Stimulated activated CD8-positive, alpha-beta memory T cell treated with anti-CD3 and anti-CD28 coated beads, Interleukin-2, amount 100 ng/mL, for 48 hours (primary cell): ENCODE measurements at places on chromosomes 2 and 18.

- no peak for DNase-seq
These were observed 12.2 kb downstream of the PKDCC start for GRCh38 chr2:42060028-42060427.

- DNase-seq = no peak
These were observed 228.3 kb upstream of the SIX3 start for GRCh38 chr2:44713170-44713569.

DNA sequence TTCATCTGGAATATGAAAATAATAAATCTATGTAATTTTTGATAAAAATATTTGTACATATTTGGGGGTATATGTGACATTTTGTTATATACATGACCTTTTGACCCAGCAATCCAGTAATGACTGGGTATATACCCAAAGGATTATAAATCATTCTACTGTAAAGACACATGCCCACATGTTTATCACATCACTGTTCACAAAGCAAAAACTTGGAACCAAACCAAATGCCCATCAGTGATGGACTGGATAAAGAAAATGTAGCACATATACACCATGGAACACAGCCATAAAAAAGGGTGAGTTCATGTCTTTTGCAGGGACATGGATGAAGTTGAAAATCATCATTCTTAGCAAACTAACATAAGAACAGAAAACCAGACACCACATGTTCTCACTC lies 472.1 kb upstream of the DDX18 start:
- no peak for DNase-seq

GRCh38 chr2:3146175-3146574 lies 231.4 kb downstream of the EIPR1 start:
- DNase-seq = no peak

DNA sequence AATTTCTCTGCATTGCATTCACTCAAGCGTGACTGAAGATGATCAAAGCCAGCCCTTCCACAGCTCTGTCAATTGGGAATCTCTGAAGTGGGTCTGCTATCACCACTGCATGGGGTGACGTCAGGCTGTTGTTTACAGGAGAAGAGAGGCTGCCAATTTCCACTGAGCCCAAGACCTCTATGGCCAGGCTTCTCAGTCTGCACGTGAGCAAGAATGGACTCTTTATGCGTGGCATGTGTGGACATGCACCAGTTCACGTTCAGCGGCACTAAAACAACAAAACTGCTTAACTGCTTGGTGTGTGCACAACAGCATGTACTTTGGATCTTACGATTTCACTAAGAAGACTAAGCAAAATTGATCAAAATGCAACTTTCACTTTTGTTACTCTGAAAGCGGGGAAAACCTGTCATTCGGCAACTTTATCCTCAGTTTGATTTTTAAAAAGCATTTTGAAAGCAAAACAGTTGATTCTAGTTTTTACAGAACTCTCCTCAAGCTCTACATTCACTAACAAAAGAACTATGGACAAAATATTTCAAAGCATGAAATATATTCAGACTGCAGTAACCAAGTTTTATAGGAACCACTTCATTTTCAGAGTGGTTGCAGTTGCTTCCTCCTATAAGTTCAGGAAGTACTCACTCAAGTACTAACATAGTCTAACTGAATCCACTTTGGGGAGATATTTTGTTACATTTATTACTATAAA lies 77.0 kb upstream of the SERTAD2 start:
- no peak for DNase-seq

- no peak for DNase-seq
These were observed 118.8 kb downstream of the GYPC start for GRCh38 chr2:126774761-126775160.

- no peak for DNase-seq
These were observed 38.2 kb upstream of the LYPD6B start for GRCh38 chr2:149000158-149000938.

DNA sequence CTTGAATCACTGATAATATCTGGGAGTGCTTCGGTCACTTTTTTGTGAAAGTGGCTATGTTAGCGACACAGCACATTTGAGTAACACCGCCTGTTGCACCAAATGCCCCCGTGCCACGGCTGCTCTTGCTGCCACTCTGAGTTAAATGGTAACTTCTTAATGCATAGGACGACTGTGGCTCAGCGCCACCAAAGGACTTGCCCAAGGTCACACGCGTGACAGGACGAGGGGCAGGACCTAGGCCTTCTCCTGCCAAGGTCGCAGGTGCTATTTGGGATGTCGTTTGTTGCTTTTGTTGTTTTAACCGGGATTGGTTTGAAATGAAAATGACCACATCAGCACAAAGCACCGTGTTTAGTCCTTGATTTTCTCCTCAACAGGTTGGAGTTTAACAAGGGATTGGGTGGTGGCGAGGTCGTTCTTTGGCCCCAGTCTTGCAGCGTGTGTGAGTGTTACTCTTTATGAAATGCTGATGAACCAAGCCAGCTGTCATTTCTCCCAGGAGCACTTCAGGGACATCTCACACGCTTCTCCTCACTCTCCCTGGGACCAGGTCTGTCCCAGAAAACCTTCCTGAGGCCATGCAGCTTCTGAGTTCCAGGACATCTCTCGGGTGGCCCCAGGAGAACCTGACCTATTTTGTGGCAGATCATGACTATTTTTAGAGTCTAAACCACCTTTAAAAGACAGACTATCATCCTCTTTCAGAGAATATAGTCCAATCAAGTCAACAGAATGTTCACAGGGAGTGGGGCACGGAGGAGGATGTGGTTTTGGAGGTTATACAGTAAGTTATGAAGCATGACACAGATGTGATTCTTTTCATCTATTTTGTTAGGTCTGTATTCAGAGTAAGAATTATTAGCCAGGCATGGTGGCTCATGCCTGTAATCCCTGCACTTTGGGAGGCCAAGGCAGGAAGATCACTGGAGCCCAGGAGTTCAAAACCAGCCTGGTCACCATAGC lies 49.9 kb downstream of the MTCL1 start:
- no peak for DNase-seq

- peak; percentile 8 for DNase-seq
These were observed 33.7 kb upstream of the RNF152 start for GRCh38 chr18:61926532-61926931.

DNA sequence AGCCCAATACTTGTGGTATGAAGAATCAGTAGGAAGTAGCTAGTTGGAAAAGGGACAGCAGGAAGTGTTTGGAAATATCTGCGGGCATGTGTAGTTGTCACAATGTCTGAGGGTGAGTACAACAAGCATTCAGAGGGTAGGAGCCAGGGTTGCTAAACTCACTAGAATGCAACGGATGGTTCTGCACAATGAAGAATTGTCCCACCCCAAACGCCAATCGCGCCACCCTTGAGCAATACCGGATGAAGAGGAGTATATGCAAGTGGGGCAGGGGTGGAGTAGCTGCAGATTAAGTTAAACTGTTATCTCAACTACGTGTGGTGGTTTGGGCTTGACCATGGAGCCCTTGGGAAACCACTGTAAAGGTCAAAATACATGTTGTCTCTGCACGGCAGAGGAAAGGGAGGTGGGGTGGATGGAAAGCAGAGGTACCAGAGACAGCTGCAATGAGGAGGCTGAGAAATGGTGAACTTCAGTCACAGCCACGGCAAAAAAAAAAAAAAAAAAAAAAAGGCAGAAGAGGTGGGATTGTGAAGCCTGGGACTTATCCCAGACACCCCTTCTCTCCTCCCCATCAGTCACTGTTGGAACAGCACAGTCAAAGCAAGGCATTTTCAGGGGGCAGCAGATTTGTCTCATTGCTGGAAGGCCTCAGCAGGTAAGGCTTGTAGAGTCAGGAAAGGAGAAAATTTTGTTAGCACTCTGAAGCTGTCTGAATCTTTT lies 5.2 kb downstream of the CCL20 start:
- DNase-seq = no peak

DNA sequence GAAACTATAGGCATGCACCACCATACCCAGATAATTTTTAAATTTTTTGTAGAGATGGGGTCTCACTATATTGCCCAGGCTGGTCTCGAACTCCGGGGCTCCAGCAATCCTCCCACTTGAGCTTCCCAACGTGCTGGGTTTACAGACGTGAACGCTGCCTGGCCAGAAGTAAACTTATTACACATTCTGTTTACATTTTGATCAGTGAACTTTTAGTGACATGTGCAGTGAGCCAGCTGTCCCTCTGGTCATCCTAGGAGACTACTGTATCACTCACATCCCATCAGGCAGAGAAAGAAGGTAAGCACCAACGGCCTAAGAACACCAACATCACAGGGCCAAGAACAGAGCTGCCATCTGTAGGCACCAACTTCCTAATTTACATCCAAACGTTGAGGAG lies 22.2 kb downstream of the NDUFA10 start:
- DNase-seq = no peak

- DNase-seq = no peak
These were observed 987.2 kb upstream of the CELF4 start for GRCh38 chr18:38552732-38553321.

DNA sequence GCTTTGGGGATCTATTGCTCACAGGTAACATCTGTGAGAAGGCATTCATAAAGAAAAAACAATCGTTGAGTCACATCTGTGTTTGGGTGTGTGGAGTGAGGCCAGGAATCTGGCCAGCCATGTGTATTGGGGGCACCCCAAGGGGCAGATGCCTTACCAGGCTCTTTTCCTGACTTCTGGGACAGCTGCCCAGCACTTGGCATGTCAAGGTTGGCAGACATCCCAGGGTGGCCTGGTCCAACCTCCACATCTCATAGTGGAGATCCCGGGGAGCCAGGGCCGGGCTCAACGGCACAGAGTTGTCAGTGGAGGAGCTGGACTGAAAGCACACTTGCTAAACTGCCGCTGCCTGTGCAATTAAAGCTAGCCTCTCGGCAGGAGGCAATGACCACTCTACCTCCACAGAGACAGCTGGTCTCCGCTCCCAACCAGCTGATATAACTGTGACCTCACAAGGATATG lies 75.3 kb upstream of the MGAT4A start:
- DNase-seq = no peak

- no peak for DNase-seq
These were observed 77.6 kb downstream of the AP1S3 start for GRCh38 chr2:223759569-223760430.

GRCh38 chr2:234481301-234481700 lies 15.6 kb downstream of the ARL4C start:
- no peak for DNase-seq

GRCh38 chr2:46383784-46384456 lies 86.7 kb downstream of the EPAS1 start:
- DNase-seq = no peak

- DNase-seq = no peak
These were observed 318.5 kb upstream of the TCF4 start for GRCh38 chr18:55906536-55906935.

DNA sequence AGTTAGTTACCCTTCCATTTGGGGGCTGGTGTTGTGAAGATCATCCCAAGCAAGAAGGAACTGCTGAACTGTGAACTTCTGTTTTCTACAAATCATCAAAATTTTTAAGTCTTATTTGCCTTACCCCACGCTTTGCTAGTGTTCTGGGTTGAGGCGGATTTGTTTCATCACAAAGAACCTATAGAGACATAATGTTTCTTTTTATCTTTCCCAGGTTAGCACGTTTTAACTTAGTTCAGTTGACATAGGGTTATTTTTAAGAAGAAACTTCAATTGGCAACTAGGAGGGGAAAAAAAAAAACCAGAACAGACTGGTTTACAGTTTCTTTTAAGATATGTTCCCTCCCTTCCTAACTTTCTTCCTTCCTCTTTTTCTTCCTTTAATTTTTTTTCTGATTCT lies 31.1 kb upstream of the CERS6 start:
- DNase-seq = no peak

DNA sequence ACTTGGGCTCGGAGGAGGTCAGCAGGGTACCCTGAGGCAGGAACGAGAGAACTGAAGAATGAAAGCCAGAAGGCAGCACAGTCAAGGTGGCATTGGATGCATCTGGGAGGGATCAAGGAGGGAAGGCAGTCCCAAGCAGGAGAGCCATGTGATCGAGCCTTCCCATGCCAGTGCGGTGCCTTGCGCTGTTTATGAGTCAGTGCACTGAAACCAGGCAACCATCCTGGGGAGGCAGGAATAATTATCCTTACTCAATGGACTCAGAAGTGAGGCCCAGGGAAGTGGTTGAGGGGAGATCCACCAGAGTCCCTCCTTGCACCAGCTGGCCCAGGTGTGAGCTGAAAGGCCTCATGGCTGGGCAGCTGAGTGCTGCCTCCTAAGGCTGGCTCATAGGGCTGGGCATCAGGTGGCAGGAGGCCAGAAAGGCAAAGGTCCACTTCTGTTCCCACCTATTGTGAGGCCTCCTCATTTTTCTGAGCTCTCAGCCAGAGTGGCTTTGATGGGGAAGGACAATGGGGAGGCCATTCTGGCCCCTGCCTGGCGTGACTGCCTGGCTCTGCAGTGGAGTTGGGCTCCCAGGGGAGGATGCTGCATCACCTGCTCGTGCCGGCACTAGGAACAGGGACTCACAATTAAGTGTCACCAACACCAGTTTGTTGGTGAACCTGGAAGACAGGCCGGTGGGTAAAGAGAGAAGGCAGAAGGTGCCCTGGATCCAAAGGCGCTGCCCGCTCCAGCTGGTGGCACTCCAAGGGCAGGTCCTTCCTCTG lies 82.3 kb downstream of the TFCP2L1 start:
- no peak for DNase-seq

DNA sequence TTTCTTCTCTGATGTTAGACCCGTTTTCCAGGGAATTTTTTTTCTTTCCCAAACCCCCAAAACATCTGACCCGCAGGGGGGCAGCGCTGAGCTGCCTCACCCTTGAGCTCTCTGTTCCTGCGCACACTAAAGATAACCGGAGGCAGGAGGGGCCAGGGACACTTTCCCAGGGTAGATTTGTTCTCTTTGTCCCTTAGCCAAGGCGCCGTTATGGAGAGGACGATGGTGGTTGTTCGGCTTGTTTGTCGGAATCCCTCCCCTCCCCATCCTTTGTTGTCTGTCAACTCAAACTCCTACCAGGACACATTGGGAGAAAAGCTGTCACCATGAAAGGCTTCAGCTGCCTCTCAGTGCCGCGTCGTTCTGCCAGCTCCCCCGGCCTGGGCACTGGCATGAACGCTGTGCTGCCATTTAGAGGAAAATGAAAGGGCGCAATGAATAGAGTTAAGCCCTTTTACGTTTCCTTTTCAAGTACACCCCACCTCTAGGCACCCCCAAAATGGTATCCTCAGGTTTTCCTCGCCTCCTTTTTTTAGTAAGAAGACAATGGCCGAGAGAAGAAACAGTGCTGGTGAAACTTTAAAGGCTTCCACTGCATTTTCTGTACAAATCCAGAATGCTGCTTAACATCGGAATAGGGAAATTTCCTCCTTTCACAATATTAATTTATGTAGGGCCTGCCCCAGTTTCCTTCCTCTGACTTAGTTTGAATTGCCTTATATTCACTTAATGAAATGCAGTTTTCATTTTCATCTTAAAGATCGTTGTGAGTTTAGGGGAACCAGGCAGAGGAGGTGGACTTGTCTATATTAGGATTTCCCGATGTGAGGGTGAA lies 62.1 kb downstream of the RND3 start:
- DNase-seq = no peak

- no peak for DNase-seq
These were observed 193.2 kb upstream of the HNMT start for GRCh38 chr2:137771064-137771463.

DNA sequence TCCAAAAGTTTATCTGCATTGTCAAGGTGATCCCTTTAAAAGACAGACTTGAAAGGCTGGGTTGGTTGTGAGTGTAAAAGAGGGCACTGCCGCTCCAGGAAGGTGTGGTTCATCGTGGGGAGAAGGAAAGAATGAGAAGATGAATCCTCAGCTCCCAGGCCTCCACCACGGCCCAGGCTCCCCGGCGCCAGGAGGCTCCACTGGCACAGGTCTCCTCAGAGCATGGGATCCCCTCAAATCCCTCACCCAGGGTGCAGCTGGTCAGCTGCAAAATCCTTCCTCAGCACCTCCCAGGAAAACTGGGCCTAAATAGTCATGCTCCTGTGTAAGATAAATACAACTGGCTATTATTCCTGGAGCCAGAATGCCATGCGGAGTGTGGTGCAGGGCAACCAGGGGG lies 221.1 kb downstream of the ZNF516 start:
- DNase-seq = no peak
